ENCODE measurements at places on chromosomes 2 and 18.

DNA sequence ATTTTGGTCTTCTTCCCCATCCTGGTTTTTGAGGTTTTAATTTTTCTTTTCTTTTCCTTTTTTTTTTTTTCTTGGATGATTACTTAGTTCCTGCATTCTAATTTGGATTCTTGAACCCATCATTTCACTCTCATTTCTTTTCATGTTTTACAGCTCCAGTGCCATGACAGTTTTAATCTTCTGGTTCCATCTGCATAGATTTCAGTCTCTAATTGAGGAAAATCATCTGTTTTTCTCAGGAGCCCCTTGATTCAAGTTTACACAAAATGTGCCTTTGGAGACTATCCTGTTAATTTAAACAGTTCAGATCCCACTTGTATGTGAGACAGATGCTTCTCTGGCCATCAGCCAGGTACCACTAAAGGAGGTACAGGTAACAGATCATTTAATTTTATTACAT, 379.9 kb downstream of the PIK3C3 start:
- DNase-seq: no peak

DNA sequence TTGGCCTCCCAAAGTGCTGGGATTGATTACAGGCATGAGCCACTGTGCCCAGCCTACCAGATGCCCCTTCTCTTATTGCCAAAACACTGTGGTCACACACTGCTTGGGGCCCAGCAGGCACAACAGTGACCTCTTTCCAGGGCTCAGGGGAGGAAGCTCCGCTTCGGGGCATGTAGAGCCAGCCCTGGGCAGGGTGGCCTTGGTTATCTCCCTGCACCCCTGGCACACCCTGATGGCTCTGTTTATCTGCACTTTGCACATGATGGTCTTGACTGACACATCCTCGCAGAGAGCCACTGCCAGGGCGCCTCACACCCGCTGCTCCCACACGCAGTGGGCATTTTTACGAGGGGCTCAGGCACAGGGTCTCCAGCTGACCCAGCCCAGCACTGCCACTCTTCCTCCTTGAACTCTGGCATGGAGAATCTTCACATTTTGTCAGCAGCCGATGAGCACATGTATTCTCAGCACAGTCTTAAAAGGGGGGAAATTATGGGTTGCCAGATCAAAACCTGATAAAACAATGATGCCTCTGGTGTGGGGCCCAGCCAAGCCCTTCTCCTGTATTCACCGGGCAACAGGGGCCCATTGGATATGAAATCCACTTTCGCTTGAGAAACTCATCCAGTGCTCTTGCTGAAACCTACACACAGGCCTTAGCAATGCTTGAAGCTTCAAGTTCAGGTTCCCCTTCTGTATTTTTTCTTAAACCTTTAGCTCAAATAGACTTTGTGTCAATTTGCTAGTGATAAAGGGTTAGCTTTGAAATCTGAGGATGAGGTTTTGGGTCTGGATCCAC, 5.9 kb downstream of the GYPC start:
- no peak for DNase-seq

DNA sequence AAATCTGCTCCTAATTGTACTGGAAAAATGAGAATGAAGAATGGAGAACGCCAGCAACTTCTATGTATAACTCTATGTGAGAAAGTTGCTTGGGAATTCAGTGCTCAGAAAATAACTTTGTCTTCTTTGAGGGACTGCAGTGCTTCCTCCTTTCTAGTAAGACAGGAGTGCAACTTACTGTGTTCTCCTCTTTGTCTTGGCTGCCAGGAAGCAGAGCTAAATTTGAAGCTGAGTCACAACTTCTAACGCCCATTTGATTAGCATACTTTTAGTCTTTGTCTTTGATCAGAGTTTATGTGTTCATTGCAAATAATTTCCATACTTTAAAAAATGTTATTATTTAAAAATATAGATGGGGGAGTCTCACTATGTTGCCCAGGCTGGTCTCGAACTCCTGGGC, 6.6 kb downstream of the ARHGAP25 start:
- DNase-seq: no peak

DNA sequence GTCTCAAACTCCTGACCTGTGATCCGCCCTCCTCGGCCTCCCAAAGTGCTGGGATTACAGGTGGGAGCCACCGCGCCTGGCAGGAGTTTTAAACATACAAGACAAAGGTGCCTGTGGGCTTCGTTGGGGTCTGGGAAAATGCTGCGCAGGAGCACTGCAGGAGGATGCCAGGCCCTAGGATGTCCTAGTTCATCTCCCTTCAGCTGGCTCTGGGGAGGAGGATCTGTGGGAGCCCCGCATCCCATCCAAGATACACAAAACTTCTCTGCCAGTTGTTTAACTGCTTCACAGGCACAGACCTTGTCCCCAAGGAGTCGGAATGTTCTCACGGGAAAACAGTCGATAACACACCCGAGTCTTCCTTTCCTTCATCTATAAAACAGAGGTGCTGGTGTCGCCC, 89.1 kb downstream of the POLR1A start:
- DNase-seq: no peak

DNA sequence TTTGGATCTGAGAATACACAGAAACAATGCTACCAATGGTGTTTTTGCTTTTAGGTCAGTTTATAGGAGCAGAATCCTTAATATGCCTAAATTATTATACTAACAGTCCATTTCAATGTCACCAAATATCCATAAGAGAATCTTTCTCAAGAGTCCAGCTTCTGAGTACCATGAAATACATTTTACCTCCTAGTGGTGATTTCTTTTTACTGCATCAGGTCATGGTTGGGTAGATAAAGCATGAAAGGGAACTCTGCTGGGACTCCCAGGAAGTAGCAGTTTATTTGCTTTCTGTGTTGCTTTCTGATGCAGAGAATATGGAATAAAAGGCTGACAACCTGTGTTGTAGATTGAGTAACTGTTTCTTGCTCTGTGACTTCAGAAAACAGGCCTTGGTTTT, 115.6 kb downstream of the PPP1R1C start:
- DNase-seq: peak; percentile 69

All from DMS53 (cell line).